ENCODE measurements at places on chromosomes 6 and 20.

GRCh38 chr6:131159578-131159977, 24.3 kb downstream of the AKAP7 start:
- no peak for DNase-seq

DNA sequence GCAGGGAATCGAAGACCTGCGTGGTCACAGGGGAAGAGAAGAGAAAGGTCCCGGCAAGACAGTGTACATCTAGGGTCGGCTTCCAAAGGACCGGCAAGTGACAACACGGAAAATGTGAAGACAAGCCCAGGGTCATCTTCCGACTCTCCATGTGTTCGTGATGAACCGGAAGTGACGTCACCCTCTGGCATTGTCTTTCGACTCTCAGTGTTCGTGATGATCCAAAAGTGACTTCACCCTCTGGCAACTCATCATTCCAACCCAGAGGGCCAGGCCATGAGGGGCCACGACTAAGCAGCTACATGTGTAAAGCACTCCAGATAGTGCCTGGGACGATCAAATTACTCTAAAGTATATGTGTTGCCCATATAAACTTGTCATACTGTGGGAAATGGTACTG, 290.8 kb downstream of the THBS2 start:
- DNase-seq, result no peak

DNA sequence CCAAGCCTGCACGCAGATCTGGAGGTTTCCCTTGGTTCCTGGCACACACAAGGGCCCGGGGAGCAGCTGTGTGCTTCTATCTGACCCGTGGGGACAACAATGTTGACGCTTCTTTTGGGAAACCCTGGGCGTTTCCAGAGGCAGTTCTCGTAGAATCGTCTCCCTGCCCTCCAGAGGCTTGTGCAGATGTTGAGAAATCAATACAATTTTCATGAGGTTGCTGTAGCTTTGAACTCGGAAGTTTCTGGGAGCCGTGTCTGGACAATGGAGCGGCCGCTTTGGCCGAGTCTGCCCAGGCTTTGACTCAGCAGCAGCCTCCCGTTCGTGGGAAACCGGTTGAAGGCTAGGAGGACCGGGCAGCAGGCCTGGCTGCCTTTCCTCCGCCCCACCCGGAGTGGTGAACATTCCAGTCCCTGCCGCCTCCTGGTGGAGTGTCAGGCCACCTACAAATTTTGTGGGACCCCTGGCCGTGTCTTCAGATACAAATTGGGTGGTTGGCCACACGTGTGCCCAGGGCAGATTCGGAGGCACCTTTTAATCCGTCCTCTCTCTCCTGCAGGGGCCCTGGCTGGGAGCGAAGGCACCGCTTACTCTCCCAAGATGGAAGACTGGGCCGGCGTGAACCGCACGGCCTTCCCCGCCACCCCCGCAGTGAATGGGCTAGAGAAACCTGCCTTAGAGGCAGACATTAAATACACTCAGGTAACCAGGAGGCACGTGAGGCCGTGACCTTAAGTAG, 2.7 kb downstream of the PAX1 start:
- DNase-seq, result no peak

DNA sequence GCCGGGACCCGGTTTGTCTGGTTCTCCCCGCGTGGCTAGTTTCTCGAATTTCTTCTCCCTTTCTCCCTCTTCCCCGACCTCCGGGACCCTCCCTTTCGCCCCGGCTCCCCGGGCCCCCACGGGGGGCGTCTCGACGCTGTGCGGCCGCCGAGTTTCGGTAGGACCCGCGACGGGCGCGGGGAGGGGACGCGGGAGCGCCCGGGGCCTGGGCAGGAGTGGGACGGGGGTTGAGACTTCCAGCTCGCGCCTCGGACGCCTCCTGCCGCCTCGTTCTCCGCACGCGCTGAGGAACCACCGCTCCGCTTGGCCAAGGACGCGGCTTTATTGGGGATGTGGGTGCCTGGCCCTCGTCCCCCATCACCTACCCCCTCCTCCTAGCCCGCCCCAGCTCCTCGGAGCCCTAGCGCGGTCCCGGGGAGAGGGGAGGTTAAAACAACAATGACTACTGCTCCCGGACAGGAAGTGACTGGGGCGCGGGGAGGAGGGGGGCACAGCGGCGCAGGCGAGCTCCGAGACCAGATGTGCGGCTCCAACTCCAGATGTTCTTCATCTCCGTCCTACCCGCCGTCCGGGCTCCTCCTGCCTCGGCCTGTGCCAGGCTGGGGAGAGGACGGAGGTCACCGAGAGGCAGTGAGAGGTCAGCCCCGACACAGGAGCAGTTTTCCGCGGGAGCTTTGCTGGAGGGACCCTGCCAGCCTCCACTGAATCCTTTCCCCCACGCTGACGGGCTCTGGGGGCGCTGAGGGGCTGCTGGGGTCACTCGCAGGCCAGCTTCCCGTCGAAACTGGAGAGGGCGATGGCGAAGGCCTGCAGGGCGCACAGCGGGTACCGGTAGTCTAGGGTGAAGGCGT, 917 bp upstream of the TEAD3 start:
- DNase-seq, result no peak

- DNase-seq, result no peak
These were observed 122.6 kb upstream of the ID4 start for GRCh38 chr6:19714434-19715166.

DNA sequence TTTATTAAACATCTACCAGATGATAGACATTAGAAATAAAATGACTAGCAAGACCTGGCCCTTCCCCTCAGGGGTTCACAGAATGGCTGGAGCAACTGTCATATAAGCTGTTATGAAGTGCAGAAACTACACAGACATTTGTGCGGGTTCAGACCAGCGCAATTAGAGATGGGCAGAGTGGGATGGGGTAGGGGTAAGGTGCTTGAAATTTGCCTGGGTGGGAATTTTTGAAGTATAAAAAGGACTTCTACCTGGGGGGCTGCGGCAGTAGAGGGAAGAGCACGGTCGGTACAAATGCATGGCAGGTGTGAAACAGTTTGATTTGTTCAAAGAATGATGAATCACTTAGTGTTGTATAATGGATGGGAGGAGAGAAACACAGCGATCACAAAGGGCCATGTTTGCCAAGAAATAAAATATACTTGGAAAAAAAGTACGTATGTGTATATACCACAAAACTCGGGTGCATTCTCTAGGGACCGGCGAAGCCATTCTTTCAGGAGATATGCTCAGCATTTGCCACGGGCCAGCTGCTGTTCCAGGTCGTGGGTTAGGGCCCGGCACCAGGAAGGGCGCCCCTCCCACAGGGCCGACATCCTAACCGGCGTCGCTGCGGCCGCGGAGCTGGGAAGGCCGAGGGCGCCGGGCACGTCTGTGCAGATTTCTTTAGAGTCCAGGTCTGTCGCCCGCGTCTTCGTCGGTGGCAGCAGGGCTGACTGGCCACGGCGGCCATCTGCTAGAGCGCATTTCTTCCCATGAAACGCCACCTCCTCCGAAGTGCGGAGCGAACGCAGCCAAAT, 809 bp upstream of the NOL7 start:
- no peak for DNase-seq

- DNase-seq, result peak; percentile 83
These were observed 104.5 kb downstream of the IBTK start for GRCh38 chr6:82143041-82143481.

- DNase-seq, result no peak
These were observed 38.0 kb downstream of the TNFAIP3 start for GRCh38 chr6:137904822-137905617.

DNA sequence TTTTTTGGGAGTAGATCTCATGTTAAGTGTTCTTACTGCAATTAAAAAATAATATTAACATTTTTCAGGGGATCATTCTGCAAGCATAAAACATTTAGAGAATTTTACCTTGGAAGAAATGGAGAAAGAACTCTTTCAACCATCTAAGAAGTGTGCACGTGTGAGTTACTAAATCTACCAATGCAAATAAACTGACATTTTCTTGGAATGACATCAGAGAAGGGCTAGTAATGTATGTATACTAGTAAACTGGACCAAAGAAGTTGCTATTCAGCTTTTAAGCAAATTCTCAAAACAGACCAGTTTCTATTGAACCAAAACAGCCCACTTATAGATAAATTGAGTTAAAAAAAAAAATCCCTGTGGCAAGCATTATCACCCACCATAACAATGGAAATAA, 191.2 kb downstream of the BTBD3 start:
- no peak for DNase-seq

DNA sequence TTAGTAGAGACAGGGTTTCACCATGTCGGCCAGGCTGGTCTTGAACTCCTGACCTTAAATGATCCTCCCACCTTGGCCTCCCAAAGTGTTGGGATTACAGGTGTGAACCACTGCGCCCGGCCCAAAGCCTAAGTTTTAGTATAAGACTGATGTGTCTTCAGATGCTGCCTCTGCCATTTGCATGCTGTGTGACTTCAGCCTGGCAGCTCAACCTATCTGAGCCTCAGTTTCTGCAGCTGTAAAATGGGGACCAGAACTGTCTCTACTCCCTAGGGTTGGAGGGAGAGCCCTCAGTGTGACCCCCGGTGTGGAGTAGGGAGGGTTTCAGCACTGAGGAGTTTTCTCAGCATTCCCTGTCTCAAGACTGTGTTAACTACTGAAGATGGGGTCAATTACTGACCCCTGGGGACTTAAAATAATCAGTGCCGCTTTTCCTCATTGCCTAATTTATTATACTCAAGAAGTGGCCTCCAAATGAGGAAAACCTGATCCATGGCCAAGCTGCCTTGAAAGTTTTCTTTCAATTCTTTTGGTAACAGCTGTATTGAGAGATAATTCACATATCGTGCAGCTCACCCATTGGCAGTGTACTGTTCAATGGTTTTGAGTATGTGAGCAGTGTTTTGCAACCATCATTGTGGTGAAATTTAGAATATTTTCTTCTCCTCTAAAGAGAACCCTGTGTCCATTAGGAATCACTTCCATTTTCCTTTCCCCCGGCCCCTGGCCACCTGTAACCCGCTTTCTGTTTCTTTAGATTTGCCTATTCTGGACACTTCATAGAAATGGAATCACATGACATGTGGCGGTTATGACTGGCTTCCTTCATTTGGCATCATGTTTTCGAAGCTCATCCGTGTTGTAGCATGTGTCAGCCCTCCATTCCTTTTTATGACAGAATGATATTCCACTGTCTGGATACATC, 64.8 kb downstream of the PHACTR3 start:
- DNase-seq, result no peak

DNA sequence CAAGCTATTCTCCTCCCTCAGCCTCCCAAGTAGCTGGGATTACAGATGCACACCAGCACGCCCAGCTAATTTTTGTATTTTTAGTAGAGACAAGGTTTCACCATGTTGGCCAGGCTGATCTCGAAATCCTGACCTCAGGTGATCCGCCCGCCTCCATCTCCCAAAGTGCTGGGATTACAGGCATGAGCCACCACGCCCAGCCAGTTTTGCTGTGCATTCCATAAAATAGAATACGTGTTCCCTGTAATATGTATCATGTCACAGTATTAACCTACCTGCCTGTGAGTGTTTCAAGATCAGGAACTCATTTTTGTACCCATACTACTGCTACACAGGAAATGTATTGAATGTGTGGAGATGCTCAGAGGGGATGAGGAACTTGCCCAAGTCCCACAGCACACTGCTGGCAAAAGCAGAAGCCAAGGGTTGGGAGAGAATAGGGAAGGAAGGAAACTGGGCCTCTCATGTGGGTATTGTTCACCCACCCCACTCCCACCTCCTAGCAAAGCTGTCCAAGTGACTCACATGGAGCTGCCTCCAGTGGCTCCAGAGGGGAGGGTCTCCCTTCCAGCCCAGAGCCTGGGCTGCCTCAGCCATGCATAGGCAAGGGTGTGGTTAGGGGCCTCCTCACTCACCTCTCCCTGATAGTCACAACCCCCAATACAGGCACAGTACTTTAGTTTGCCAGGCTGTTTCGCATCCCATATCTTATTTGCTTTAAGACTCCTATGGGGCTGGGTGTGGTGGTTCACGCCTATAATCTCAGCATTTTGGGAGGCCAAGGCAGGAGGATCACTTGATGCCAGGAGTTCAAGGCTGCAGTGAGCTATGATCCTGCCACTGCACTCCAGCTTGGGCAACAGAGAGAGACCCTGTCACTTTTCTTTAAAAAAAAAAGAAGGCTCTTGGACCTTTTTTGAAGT, 9.4 kb downstream of the HM13 start:
- DNase-seq, result no peak

GRCh38 chr20:32457479-32457986, 99.4 kb downstream of the ASXL1 start:
- no peak for DNase-seq

- no peak for DNase-seq
These were observed 68.8 kb downstream of the RAB44 start for GRCh38 chr6:36766399-36766945.

GRCh38 chr6:151617539-151617938, 123.7 kb downstream of the CCDC170 start:
- DNase-seq, result no peak

GRCh38 chr6:20900389-20901160, 366.3 kb downstream of the CDKAL1 start:
- DNase-seq, result no peak

DNA sequence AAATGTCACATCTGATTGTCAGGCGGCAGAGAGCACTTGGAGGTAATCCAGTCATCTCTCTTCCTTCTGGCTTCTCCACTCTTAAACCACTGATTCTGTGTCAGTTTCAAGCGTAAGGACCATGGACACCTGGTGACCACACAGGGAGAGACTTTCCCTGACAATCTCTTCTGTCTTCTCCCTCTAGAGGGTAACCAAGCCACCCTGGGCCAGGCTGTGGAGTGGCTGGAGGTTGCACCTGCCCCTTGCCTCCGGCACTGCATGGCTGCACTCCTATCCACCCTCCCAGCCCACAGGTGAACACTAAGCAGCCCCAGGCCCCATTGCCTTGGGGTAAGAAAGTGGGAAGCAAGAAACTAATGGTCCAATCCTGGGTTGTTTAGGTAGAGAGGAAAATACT, 78.7 kb downstream of the BFSP1 start:
- DNase-seq, result no peak

DNA sequence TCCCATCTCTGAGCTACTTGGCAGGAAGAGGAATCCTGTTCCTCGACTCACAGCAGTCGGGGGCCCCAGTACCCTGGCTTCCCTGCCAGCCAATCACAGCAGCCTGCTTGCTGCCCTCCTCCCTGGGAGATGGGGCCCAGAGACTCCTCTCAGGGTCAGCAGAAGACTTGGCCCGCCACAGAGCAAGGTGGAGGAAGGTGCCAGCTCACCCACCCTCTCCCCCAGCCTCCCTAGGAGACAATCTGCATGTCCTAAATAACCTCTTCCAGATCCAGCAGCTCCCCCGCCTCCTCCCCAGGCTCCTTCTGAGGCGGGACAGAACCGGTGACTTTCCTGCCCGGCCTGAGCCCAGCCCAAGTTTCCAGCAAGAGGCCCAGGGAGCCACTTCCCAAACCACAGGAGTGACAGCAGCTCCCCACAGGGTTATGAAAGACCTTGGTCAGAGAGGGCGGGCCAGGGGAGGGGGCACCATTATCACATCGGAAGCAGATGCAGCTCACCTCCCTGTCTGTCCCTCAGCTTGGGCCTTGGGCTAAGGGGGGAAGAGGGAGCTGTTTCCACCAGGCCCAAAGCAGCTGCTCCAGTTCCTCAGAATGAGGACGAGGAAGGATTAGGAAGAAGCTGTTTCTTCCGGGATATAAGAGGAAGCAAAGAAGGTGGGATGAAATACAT, 2.3 kb downstream of the CCND3 start:
- DNase-seq, result no peak

DNA sequence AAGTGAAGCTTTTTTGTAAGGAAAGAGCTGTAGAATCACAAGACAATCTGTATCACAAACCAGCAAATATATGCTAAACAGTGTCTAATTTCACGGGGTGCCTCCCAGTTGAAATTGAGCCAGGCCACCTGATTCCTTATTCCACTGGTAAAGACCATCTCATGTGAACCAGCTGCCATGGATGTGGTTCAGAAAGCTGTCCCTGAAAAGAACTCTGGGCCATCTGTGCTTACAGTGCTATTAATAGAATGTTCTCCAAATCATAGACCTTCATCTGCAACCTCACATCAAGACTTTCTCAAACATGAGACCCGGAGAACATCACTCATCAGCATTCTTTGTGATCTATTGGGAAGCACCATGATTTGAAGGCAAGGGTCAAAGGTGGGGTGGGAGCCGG, 89.7 kb downstream of the FBXO5 start:
- no peak for DNase-seq
